Peyer's patch (tissue), 4 donors: ENCODE measurements at places on chromosomes 2 and 18. TPM values are rescaled to one million over a fixed set of nuclear protein-coding genes. Genes with fewer than 3 reads are reported as not detected.

MC4R gene
- total RNA-seq = not detected

DNA sequence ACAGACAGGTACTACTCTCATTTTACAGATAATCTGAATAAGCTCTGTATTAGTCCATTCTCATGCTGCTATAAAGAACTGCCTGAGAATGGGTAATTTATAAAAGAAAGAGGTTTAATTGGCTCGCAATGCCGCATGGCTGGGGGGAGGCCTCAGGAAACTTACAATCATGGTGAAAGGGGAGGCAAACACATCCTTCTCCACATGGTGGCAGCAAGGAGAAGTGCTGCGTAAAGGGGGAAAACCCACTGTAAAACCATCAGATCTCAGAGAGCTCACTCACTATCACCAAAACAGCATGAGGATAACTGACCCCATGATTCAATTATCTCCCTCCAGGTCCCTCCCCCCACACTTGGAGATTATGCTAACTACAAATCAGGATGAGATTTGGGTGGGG is 254.4 kb downstream of the KCNE4 start:
- DNase-seq = no peak

- no peak for DNase-seq
Observed at GRCh38 chr18:2651981-2652380, 3.5 kb upstream of the SMCHD1 start.

GRCh38 chr2:4077017-4077416 is 373.6 kb downstream of the DCDC2C start:
- DNase-seq = no peak

CERKL gene
- 1.6 TPM for total RNA-seq

DNA sequence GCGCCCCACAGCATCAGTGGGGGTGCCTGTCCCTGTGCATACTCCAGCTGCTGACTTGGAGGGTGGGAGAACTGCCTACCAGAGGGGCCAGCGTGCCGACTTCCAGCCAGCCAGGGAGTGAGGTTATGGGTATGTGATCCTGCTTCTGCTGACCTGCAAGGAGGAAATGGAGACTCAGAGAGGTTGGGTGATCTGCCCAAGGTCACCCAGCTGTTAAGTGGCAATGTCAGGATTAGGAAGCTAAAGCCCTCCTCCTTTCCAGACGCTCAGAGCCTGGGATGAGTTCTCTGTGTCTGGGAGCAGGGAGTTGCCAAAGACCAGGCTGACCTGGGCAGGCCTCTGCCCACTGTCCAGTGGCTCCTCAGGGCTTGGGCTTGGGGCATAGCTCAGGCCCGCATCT is 169.6 kb downstream of the GLI2 start:
- no peak for DNase-seq

DNA sequence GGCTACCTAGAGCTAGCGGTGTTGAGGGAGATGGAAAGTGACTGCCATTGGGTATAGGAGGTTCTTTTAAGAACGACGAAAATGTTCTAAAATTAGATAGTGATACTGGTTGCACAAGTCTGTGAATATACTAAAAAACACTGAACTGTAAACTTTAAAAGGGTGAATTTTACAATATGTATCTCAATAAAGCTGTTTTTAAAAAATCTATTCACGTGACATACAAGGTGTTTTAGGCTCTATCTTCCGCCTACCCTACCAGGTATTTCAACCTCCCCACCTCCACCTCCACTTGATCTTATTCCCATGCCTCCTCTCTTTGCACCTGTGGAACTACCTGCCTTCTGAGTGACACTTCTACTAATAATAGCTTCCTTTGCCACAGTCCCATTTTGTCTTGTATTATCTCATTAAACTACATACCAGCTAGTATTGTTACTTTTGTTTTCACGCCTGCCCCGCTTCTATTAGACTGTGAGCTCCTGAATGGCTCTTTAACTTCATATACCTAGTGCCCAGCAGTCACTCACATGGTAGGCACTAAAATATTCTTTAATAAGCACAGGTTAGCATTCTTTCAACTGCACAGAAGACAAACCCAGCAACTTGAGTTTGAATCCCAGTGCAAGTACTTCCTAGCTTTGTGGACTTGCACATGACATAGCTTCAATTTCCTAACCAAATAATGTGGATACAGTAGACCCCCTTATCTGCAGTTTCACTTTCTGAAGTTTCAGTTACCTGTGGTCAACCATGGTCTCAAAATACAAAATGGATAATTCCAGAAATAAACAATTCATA is 9.3 kb downstream of the ITSN2 start:
- no peak for DNase-seq

- DNase-seq = no peak
Observed at GRCh38 chr2:71540818-71541217, 87.5 kb downstream of the DYSF start.

DNA sequence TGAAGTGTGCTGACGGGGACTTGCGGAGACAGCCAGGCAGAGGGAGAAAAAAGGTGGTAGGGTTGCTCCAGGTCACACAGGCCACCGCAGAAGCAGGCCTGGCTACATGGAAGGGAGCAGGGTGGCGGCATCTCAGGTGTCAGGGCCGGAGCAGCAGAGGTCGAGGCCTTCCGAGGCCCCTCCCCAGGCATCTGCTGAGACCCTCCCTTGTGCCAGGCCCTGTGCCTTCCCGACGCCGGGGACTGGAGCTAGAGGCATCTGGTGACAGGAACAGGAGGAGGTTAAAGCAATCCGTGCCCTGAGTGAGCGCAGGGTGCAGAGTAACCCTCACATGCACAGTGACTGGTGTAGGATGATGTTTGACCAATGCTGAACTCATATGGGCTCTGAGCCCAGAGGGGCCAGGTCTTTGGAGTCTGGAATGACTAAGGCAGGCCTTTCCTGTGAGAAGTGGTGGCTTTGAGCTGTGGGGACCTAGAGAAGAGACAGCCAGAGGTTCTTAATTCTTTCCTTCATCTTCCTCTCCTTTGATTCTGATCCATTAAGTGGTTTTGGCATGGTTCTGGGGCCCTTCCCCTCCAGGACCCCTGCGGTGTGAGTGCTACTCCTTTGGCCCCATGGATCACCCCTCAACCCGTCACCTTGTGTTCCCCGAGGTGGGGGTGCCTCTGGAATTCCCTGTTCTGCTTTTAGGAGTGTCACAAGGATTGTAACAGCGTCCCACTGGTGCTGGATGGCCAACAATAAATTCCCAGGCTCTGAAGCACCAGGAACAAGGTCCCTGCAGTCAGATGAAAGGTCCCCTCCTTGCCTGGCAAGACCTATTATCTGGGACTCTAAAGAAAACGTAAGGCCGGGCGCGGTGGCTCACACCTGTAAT is 72.1 kb downstream of the KLHL29 start:
- DNase-seq = no peak

DNA sequence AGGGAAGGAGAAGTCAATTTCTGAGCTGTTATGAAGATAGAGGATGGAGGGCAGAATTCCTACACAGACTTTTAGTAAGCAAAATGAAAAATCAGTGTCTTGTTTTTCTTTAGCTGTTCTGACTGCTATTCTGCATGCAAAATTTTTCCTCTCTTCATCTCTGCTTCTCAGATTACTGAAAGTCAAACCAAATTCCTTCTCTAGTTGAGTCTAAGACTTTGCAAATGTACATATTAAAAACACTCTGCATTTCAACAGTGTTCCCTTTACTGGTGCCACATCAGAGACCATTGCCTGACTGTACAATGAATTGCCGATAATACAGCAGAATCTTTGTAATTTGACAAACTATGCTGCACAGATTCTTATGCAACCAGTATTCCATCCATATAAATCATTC is 198.8 kb downstream of the EXOC6B start:
- DNase-seq = no peak

DNA sequence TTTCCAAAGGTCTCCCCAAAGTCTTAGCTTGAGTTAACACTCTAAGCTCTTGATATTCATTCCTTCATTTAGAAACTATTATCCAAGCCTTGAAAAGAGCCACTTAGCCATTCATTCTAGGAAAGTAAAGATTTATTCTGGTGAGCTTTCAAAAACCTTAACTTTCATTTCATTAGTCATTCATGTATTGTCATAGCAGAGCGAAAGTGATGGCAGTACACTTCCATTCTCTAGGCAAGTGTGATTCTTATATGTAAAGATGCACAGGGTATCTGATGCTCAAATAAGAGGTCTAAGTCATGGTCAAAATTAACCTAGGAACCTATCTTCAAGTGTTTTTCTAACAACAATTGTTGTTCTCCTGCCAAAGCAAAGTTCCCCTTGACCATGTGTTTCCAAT is 553.0 kb upstream of the FANCL start:
- no peak for DNase-seq
